Uterine smooth muscle cell (primary cell): ENCODE measurements at places on chromosomes 7 and 10. TPM values are rescaled to one million over a fixed set of nuclear protein-coding genes. Genes with fewer than 3 reads are reported as not detected.

Gene IGFBP3
- 11.0 and 33.4 TPM in 2 replicates for total RNA-seq

Gene CCM2
- 56.0 and 88.0 TPM in 2 replicates for total RNA-seq

Gene NPY
- not detected in 2 replicates for total RNA-seq

Gene HBP1
- total RNA-seq = 86.0 and 107 TPM in 2 replicates

Gene BTAF1
- 64.1 and 64.4 TPM in 2 replicates for total RNA-seq

Gene STK31
- not detected in 2 replicates for total RNA-seq

Gene VPS26A
- 44.9 and 49.0 TPM in 2 replicates for total RNA-seq

Gene GTF2I
- 76.3 and 78.7 TPM in 2 replicates for total RNA-seq

Gene GPR15LG
- total RNA-seq = not detected in 2 replicates

Gene CPA2
- not detected in 2 replicates for total RNA-seq

Gene FGFBP3
- 0.66 and 0.75 TPM in 2 replicates for total RNA-seq

Gene GIMAP5
- under 0.01 TPM in 1 of 2 replicates, not detected in the other for total RNA-seq

Gene ADAM12
- total RNA-seq = 40.8 and 119 TPM in 2 replicates

Gene STEAP1
- total RNA-seq = 32.6 and 65.6 TPM in 2 replicates

Gene AKR1D1
- total RNA-seq = under 0.01 TPM in 1 of 2 replicates, not detected in the other

Gene CTNNA3
- not detected in 2 replicates for total RNA-seq

Gene KIF5B
- 192 and 227 TPM in 2 replicates for total RNA-seq

Gene NAT16
- total RNA-seq = under 0.01 and 0.33 TPM in 2 replicates

Gene FANK1
- 2.2 and 3.7 TPM in 2 replicates for total RNA-seq

Gene NUTM2E
- not detected in 2 replicates for total RNA-seq

Gene BNIP3
- total RNA-seq = 200 and 232 TPM in 2 replicates

Gene SLC13A1
- total RNA-seq = not detected in 2 replicates

Gene CPA4
- total RNA-seq = 0.77 and 8.2 TPM in 2 replicates

Gene GDF10
- total RNA-seq = 0.11 and 0.12 TPM in 2 replicates

Gene GPR85
- 8.6 TPM in 2 replicates for total RNA-seq

Gene PAXIP1
- total RNA-seq = 7.6 and 9.6 TPM in 2 replicates

Gene SEC61A2
- 11.5 and 17.9 TPM in 2 replicates for total RNA-seq

Gene ETV1
- total RNA-seq = 17.2 and 25.7 TPM in 2 replicates

Gene CPN1
- not detected in 2 replicates for total RNA-seq

Gene TMEM176A
- 0.22 TPM in 1 of 2 replicates, not detected in the other for total RNA-seq

Gene C10orf95
- total RNA-seq = 0.12 TPM in 1 of 2 replicates, not detected in the other

Gene STRIP2
- total RNA-seq = 8.7 and 14.8 TPM in 2 replicates

Gene SPACDR
- total RNA-seq = 0.37 TPM in 1 of 2 replicates, not detected in the other

Gene CCL24
- not detected in 2 replicates for total RNA-seq

Gene PLEKHS1
- total RNA-seq = not detected in 2 replicates

Gene LHFPL3
- total RNA-seq = 0.12 and 1.00 TPM in 2 replicates

Gene TIMM23B
- total RNA-seq = 25.4 and 26.8 TPM in 2 replicates

Gene FAM241B
- 0.77 and 0.87 TPM in 2 replicates for total RNA-seq

Gene KAZALD1
- total RNA-seq = 6.2 and 6.4 TPM in 2 replicates

Gene RAMP3
- not detected in 2 replicates for total RNA-seq

Gene INMT
- 0.11 and 1.2 TPM in 2 replicates for total RNA-seq

Gene CHST12
- 8.5 and 10.3 TPM in 2 replicates for total RNA-seq

Gene LIPF
- not detected in 2 replicates for total RNA-seq

Gene HTRA1
- 44.5 and 158 TPM in 2 replicates for total RNA-seq
